Endodermal cell (in vitro differentiated cells): ENCODE measurements at places on chromosomes 2 and 18.
A peak's percentile ranks its signal among the peaks of the same experiment; 100 is the strongest.

DNA sequence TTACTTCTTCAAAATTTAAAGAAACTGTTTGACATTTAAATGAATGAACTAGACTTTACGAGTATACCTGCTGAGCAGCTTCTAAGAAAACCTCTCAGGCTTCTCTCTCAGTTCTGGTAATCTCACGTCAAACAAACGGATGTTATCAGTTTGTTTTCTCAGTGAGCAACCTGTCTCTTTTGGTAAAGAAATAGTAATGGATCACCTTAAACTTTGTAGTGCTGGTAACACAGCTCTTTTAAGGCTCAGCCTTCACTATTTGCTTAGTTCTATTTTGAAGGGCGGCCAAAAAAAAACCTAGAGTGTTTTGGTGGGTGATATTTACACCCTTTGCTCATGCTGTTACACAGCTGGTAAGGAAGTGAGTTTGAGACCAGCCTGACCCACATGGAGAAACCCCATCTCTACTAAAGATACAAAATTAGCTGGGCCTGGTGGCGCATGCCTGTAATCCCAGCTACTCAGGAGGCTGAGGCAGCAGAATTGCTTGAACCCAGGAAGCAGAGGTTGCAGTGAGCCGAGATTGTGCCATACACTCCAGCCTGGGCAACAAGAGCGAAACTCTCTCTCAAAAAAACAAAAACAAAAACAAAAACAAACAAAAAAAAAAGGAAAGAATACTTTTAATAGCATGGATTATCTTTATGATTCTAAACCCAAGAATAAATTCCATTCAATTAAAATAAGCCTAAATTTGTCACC lies 15.9 kb downstream of the FN1 start:
- no peak for DNase-seq

GRCh38 chr18:33700513-33700976 lies 122.5 kb downstream of the ASXL3 start:
- DNase-seq, result no peak

GRCh38 chr18:79518683-79519128 lies 123.0 kb downstream of the NFATC1 start:
- DNase-seq, result peak; percentile 30

DNA sequence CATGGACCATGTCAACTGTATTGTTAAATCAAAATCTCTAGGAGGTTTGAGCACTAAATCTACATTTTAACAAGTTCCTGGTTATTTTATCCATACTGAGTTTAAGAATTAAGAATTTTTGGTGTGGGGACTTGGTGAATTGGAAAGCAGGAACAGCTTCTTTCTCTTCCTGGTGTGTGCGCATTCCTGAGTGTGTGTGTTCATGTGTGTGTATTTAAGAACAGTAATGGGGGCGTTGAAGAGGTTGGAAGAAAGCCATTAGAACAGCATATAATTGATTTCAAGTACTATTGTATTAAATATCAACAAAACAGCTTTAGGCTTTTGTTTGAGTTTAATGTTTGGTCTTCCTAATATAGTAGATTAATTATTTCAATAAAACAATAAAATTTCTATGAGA lies 801.3 kb upstream of the ID2 start:
- DNase-seq, result peak; percentile 22

- no peak for DNase-seq
Measured at GRCh38 chr2:101962309-101962708, 29.5 kb upstream of the IL1R2 start.

- no peak for DNase-seq
Measured at GRCh38 chr2:46383113-46383395, 85.8 kb downstream of the EPAS1 start.

DNA sequence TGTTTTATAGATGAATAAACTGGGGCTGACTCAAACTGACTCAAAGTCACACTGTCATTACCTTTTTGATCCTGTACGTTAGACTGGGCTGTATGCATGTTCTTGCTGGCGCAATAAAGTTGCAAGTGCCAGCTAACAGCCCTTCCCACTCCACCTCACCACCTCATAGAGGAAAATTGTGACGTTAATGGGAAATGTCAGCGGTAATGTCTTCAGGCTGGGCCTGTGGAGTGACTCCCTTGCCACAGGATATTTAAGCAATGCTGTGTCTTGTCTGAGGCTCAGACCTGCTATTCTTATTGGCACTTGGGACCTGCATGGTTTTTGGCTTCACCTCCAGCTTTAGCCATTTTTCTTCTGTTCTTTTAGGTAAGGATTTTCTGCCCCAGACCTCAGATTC lies 25.2 kb upstream of the CASP10 start:
- no peak for DNase-seq
